Activated effector memory CD4-positive, alpha-beta T cell treated with anti-CD3 and anti-CD28 coated beads, Interleukin-2, amount 50 U/mL, for 16 hours (primary cell): ENCODE measurements at places on chromosomes 4 and X.

DNA sequence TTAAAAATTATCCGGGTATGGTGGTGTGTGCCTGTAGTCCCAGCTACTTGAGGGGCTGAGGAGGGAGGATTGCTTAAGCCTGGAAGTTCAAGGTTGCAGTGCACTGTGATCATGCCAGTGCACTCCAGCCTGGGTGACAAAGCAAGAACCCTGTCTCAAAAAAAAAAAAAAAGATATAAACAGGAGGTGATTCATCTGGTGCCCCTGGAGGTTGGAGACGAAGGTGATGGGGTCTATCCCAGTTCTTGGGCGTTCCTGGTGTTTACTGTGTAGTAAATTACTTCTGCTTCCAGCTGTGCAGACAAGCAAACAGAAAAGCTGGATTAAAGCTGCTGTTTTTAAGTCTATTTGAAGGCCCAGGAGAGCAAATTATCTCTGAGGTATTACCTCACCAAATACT, 19.9 kb downstream of the GPKOW start:
- no peak for DNase-seq

- peak; percentile 57 for DNase-seq
Observed at GRCh38 chr4:145487631-145488030, 6.0 kb downstream of the SMAD1 start.

DNA sequence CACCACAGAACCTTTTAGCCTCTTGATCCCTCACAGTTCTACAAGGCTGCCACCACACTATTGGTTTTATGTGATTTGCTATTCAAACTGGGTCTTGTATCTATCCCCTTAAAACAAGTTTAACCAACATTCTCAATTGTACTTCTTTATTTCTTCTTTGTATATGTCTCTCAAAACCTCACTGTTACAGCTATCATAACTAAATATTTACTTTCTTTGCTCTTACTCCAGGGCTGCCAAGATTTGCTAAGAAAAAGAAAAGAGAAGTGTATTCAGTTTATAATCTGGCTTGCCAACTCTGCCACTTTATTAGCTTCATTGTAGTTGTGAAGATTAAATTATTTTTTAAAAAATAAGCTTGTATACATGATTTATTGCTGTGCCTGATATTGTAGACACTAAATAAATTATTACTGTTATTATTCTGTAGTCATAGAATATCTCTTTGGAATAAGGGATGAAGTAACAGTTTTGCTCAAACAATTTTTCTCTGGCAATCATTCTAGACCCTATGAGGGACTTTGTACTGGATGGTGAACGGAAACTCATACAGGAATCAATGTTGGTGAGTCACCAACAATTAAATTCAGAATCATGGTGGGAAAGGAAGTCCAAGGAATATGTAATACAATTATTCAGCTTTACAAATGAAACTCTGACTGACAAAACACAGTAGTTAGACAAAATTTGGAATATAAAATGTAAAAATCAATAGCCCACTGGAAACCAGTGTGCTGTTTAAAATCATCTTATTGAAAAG, 127.1 kb upstream of the DCAF8L1 start:
- no peak for DNase-seq

DNA sequence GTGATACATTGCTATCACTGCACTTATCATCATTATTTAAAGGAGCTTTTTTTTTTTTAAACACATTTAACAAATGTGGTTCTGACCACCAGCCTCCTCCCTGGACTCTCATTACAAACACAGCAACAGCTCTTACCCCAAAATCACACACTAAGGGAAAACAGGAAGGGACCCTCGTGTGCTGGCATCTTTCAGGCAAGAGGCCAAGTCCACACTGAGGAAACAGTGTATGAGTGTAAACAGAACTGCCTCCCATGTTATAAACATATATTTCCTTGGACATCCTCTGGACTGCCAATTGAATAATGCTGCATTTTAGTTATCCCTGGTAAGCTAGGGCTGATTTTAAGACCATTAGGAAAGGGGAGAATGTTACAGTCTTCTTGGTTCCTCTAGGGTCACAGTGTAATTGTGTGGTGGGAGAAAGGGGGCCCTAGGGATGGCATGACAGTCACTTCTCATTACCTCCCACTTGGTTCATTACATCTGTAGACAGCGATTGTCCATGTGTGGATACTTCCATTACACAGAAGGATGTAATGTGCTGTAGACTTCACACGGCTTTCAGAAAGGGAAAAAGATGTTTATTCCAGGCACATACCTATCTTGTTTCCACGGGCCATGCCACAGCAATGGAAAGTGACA, 244.6 kb upstream of the TET2 start:
- no peak for DNase-seq

GRCh38 chrX:45232139-45232538, 31.5 kb upstream of the DIPK2B start:
- no peak for DNase-seq

GRCh38 chrX:43405191-43405590, 250.9 kb upstream of the MAOA start:
- no peak for DNase-seq
